ENCODE measurements at places on chromosomes 12 and 14. TPM values are rescaled to one million over a fixed set of nuclear protein-coding genes. Genes with fewer than 3 reads are reported as not detected.

NDRG2 gene
- 3.2 TPM for total RNA-seq

ASCL1 gene
- total RNA-seq = not detected

SMIM41 gene
- total RNA-seq = not detected

UBE3B gene
- 15.3 TPM for total RNA-seq

DBX2 gene
- total RNA-seq = not detected

CHGA gene
- total RNA-seq = 0.91 TPM

Measured in A549 treated with DMSO at 1 μM for 4 hours (cell line).